A549 treated with dexamethasone at 1 μM for 4 hours (cell line): ENCODE measurements at places on chromosomes 4 and X. TPM values are rescaled to one million over a fixed set of nuclear protein-coding genes. Genes with fewer than 3 reads are reported as not detected.

Gene SPANXB1
- total RNA-seq, result 1.8 to 3.1 TPM (median 2.1 TPM) in 5 replicates

Gene XAGE1A
- 21.1 to 62.0 TPM (median 33.5 TPM) in 5 replicates for total RNA-seq

Gene INTS6L
- 0.09 to 0.25 TPM (median 0.12 TPM) in 5 replicates for total RNA-seq

Gene INTU
- total RNA-seq, result 0.99 to 1.5 TPM (median 1.3 TPM) in 5 replicates

Gene TLR8
- not detected in 5 replicates for total RNA-seq

Gene PDGFC
- 2.5 to 3.4 TPM (median 3.2 TPM) in 5 replicates for total RNA-seq

Gene DDX60
- total RNA-seq, result 2.0 to 3.1 TPM (median 2.6 TPM) in 5 replicates

Gene STK26
- 8.8 to 11.9 TPM (median 10.2 TPM) in 5 replicates for total RNA-seq

Gene RNF175
- total RNA-seq, result not detected in 5 replicates

Gene CFAP299
- not detected in 5 replicates for total RNA-seq

Gene PDCL2
- not detected in 5 replicates for total RNA-seq

Gene S100P
- total RNA-seq, result 89.2 to 107 TPM (median 90.8 TPM) in 5 replicates

Gene NLRP2B
- total RNA-seq, result not detected in 5 replicates

Gene SPATA18
- 3.4 to 5.1 TPM (median 4.6 TPM) in 5 replicates for total RNA-seq

Gene CXCL6
- total RNA-seq, result not detected in 5 replicates

Gene TADA2B
- total RNA-seq, result 13.7 to 21.2 TPM (median 18.5 TPM) in 5 replicates

Gene ARR3
- not detected in 5 replicates for total RNA-seq

Gene SLC25A53
- total RNA-seq, result 3.8 to 4.6 TPM (median 4.1 TPM) in 5 replicates
